ENCODE measurements at places on chromosomes 16 and 17.

DNA sequence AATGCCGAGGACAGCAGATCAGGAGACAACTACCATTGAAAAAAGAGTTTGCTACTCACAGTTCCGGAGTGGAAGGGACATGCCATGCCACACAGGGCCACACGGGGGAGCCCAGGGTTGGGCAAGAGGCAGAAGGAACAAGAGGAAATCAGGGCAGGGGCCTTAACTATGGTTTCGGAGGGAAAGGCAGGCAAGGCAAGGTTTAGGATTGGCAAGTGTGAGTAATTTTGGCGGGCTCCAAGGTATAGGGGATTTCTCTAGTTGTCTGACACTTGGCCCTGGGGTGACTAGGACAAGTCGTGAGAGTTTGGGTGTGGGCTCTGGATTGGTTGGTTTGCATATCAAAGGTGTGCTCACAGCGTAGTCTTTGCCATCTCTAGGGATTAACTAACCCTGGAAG lies 27.0 kb upstream of the NTN1 start:
- DNase-seq, result peak; percentile 72

- no peak for DNase-seq
These were observed 102.9 kb downstream of the HIC1 start for GRCh38 chr17:2157675-2158395.

DNA sequence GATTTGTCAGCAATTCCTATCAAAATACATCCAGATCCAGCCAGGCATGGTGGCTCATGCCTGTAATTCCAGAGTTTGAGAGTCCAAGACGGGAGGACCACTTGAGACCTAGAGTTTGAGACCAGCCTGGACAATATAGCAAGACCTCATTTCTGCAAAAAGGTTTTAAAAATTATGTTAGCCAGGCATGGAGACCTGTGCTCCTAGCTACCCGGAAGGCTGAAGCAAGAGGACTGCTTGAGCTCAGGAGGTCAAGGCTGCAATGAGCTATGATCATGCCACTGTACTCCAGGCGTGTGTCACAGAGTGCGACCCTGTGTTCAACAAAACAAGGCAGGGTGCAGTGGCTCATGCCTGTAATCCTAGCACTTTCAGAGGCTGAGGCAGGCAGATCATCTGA lies 215.2 kb downstream of the CPPED1 start:
- no peak for DNase-seq

DNA sequence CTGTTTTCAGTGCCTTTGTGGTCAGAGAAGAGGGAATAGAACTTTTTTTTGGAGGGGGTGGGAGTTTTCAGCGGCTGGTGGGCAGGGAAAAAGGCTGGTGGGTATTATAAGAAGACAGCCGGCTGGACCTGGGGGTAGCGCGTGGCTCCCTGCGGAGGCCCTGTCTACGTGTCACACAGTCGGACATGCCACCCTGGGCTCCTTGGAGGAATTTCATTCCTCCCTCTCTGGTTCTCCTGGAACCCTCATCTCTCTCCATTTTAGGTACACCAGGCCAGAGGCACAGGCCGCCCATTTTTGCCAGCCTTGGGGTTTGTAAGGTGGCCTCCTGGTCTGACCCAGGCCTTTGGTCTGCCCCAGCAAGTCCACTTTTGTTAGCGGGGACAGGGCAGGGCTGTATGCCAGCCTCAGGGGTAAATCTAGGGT lies 908 bp downstream of the FKBP10 start:
- DNase-seq, result no peak

DNA sequence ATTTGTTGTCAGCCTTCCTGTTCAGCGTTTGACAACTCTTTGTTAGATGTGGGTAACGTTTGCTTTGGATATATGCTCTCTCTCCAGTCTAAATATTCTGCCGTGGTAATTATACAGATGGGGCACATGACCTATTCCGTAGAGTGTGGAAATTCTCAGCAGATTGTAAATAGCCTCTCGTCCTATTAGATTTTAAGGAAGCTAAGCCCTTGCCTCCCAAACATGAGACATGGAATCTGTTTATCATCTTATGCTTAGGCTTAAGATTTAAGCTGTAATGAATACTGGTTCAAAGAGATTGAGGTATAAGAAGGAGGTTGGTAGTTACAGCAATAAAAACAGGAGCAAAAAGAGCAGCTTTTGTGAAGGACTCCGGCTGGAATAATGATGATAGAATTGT lies 87.4 kb downstream of the RBFOX1 start:
- no peak for DNase-seq

DNA sequence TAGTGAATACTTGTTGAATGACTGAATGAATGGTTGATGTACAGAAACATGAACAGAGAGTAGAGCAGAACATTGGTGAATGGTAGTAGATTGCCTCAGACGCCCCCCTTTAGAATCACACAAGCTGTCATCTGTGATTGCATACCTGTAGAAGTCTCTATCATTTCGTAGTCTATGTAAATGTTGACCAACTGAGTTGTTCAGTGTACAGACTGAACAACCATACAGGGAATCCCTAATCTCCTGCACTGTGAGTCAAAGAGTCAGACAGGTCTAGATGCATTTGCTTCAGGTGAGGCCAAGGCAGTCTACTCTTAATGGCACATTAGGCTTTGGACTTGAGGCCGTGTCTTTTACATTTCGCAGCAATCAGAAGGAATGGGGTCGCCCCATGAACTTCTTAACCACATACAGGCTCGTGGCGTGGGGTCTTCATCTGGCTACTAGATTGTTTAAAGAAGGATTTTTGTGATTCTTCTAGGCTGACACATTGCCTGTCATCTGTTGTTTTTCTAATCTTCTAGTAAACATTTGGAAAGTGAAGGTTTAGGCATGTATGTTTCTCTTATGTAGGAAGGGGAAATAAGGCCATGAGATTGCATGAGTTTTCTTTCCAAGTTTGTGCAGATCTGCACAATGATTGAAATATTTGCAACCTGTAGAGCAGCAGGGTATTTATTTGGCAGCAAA lies 157.4 kb downstream of the WWOX start:
- no peak for DNase-seq

DNA sequence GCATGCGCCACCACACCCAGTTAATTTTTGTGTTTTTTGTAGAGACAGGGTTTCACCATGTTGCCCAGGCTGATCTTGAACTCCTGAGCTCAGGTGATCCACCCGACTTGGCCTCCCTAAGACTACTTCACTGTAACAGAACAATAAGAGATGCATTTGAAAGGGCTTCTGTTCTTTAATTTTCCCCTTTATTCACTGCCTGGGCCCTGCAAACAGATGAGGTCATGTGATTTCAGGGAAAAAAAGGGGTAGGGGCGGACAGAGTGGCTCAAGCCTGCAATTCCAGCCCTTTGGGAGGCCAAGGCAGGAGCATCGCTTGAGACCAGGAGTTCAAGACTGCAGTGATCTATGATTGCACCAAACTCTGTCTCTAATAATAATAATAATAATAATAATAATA lies 36.3 kb downstream of the TMEM114 start:
- DNase-seq, result no peak

DNA sequence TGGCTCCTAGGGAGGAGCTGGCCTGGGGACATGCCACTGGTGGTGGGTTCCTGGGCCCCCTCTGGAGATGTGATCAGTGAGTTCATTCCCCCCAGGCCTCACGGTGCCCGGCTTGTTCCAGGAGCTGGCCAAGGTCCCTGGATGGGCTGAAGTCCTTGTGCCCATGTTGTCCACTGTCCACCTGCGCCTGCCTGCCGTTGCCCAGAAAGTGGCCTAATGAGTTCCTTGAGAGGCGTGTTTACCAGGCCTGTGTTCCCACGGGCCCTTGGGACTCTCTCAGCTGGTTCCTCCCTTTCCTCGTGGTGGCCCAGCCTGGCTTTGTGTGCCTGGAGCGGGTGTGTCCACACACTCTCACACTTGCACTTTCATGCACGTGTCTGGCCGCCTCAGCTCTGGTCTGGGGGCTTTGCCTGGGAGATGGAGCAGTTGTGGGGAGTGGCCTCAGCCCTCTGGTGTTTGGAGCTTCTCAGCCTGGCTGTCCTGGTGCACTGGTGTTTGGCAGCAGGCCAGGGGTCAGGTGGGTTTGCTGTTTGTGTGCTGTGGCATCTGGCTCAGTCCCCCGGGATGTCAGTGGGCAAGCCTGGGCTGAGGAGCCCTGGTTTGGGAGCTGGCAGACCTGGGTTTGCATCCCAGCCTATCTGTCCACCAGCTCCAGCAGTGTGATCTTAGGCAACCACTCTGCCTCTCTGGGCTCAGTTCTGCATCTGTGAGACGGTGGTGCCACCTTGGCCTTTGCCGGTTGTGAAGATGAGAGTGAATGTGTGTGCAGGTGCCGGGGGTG lies 18.0 kb downstream of the ADCY7 start:
- DNase-seq, result no peak

DNA sequence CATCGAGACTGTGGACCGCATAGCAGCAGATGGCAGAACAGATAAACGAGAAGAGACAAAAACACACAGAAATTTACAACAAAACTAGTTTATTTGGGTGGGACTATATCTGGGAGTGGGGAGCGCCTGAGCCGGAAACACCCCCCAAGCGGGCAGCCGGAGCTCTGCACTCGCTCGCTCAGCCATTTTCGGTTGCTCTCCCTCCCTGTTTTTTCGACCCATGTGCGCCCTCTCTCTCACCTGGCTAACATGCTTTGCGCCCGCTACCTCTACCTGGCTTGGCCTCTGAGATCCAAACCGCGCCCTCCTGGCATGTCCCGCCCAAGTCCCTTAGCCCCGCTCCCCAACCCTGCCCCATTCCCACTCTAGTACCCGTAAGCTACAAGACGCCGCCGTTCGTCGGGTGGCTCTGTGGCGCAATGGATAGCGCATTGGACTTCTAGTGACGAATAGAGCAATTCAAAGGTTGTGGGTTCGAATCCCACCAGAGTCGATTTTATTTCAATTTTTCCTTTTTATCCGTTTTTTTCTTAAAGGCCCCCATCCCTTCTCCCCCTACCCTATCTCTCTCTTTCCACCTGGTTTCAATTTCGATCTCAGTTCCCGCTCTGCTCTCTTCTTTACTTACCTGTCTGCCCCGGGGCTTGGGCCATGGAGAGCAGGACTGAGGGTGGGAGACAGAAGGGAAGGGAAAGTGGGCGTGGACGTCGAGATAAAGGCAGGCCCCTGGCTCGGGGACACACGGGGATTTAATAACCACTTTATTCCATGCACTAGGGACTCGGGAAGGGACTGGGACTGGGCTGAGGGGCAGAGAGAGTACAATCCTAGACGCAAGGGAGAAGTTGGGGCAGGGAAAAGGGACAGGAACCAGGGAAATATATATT lies 2.4 kb upstream of the ALOXE3 start:
- no peak for DNase-seq

GRCh38 chr17:64698725-64699124 lies 36.6 kb upstream of the SMURF2 start:
- no peak for DNase-seq
